NCI-H2107 (cell line): ENCODE measurements at places on chromosomes 12 and 14.

DNA sequence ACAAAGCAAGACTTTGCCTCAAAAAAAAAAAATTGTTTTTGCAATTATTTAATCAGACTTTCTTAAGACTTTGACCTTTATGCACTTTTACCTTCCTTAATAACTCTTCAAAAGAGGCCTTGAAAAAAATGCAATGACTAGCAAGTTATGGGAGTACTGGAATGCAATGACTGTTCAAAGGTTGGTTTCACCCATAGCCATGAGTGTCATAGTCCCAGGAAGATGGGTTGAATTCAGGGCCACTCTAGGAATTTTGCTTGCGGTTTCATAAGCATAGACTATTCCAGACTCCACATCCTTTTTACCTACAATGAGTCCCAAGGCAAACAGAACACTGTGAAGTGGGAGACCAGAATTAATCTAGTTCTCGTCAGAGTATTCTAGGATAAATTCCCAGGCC lies 29.4 kb upstream of the DENND5B start:
- DNase-seq = no peak

DNA sequence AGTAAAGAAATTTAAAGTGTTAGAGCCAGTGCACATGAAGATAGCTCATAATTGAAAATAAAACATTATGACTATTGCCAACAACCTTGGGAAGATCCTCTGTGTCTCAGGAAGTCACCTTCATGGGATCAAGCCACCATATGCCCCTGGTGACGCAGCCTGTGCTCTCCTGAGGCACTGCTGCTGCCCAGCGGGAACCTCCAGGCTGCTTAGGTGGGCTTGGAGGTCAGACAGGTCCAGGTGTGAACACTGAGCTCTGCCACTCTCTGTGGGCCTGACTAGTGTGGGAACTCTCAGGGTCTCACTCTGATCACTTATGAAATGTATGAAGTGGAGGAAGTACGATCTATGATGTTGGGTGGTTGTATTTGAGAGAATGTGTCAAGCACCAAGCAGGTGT lies 16.7 kb downstream of the SLC35E3 start:
- no peak for DNase-seq

- no peak for DNase-seq
Observed at GRCh38 chr12:70154960-70155589, 88.2 kb upstream of the CNOT2 start.

- DNase-seq = no peak
Observed at GRCh38 chr12:91778091-91778832, 367.4 kb downstream of the BTG1 start.

DNA sequence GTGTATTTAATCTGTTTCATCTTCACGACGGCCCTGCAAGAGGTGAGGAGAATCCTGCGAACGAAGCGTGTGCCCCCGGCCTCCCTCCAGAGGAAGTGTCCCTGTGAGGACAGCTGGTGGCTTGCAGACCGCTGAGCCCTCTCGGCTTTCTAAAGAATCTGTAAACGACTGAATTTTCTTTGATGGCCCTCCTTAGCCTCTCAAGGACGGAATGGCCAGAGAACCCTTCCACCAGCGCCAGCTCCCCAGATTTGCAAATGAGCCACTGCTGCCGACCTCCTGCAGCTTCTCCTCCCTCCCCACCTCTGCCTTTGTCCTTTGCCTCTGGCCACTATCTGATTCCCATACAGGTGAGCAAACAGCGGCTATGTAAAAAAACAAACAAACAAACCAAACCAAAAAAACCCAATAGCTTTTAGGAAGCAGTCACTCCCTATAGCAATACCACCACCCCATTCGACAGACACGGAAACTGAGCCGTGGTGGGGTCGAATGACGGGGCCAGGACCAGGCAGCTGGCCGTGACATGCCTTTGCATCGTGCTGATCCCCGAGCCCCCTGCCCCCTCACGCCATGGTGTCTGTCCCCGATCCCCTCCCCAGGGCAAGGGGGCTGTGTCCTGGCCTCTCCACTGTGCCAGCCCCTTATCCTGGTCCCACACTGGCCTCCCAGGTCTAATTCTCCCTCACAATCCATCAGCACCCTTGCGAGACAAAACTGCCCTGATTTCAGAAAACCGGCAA lies 23.6 kb downstream of the RFLNA start:
- DNase-seq = no peak

GRCh38 chr14:78282437-78282836 lies 112.3 kb downstream of the NRXN3 start:
- DNase-seq = no peak

DNA sequence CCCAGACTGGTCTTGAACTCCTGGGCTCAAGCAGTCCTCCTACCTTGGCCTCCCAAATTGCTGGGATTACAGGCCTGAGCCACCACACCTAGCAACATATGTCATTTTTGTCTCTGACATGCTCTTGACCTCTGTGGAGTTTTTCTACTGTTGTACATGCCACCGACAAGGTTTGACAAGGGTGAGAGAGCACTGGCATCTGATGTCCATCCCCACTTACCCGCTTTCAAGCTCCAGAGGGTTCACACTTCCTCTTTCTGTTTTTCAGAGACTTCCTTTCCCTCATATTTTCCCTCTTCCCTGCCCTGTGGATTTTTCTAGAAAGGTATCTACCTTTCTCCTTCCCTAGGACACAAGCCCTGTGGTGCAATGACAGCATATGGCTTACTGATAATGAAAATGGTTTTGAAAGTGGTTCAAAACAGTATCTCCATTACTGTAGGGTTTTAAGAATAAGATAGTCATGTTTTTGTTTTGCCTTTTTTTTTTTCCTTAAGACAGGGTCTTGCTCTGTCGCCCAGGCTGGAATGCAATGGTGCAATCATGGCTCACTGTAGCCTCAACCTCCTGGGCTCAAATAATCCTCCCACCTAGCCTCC lies 27.7 kb upstream of the PLEKHG3 start:
- no peak for DNase-seq

DNA sequence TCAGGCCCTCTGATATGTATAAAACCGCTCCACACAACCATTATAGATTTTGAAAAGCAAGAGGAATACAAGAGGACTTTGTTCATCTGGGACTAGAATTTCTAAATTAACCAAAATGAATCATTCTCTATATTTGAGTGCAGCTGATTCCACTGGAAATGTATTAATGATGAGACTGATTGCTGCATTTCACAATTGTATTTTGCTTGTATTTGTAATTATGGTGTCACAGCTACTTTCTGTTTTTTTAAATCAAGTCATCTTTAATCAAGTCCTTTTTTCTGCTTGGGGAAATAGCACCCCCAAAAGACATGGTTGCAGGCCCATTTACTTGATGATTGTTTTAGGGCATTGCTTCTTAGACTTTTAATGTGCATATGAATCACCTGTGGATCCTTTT lies 162.4 kb downstream of the KICS2 start:
- no peak for DNase-seq

- DNase-seq = no peak
Observed at GRCh38 chr12:20011200-20011599, 357.1 kb upstream of the PDE3A start.

GRCh38 chr12:30824311-30824710 lies 69.6 kb upstream of the CAPRIN2 start:
- DNase-seq = no peak

DNA sequence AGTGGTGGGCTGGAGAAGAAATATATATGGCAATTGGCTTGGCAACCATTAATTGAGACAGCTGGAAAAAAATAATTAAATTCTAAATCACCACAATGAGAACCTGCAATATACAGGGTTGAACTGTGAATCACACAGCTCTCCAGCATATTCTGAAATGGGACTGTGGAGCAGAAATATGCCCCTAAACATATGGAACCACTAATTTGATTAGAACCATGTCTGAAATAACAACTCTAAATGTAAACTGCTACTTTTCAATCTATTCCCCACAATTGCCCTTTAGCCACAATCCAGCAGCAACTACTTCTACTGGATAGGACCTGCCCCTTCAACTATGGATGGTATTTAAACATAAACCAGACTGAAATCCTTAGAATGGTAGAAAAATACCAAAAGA lies 330.4 kb downstream of the TRHDE start:
- DNase-seq = no peak

- no peak for DNase-seq
Observed at GRCh38 chr14:73810478-73811163, 41.0 kb upstream of the PTGR2 start.

GRCh38 chr14:76874734-76875133 lies 48.5 kb downstream of the LRRC74A start:
- DNase-seq = no peak
